ENCODE measurements at places on chromosomes 16 and 17.

DNA sequence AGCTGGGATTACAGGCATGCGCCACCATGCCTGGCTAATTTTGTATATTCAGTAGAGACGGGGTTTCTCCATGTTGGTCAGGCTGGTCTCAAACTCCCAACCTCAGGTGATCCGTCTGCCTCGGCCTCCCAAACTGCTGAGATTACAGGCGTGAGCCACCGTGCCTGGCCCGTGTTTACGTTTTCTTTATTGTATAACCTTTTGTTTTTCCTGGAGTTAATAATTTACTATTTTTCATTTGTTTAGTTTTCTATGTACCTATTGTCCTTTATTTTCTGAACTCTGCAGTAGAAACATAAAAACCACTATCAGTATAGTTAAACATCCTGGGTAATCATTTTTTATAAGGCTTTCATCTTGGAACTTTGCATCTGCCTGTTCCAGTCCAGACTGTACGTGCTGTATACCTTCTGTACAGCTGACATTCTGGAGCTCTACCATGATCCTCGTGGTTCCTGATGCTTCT lies 73.6 kb downstream of the PPM1E start:
- no peak for DNase-seq

- DNase-seq = no peak
These were observed 347.3 kb downstream of the NPIPA8 start for GRCh38 chr16:17989255-17989654.

DNA sequence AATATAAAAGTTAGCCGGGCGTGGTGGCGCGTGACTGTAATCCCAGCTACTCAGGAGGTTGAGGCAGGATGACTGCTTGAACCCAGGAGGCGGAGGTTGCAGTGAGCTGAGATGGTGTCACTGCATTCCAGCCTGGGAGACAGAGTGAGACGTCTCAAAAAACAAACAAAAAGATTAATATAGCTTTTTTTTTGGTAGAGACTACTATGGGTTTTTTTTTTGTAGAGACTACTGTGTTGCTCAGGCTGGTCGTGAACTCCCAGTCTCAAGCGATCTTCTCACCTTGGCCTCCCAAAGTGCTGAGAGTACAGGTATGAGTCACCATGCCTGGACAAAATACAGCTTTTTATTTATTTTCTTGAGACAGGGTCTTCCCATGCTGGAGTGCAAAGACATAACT lies 20.2 kb downstream of the ZNRF1 start:
- no peak for DNase-seq

GRCh38 chr17:82915010-82915756 lies 75.4 kb upstream of the ZNF750 start:
- no peak for DNase-seq

- no peak for DNase-seq
These were observed 573 bp upstream of the CDK10 start for GRCh38 chr16:89685916-89686315.

GRCh38 chr17:3762922-3763776 lies 37.8 kb downstream of the ITGAE start:
- no peak for DNase-seq

DNA sequence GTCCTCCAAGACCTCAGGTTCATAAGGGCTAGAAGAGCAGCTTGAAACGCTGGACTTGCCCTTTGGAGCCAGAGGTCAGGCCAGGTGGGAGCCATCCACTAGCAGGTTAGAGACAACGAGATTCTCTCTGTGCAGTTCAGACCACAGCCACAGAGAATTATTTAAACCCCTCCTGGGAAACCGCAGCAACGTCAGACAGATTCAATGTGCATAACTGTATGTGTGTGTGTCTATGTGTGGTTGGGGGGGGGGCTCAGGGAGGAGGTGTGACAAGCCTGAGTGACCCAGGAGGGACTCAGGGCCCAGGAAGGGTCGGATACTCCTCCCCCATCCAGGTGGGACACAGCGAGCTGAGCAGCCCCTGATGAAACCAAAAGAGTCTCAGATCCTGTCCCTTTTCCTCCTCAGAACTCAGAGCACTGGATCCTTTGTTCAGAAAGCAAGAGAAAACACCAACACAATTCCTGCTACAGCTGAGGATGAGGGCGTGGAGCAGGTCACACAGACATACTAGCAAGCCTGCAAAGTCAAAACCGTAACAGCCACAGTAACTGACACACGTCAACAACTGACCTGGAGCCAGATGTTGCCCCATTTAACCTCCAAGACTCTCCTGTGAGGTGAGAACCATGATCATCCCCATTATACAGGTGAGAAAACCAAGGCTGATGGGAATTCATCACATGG lies 66.8 kb downstream of the XYLT1 start:
- DNase-seq = no peak

GRCh38 chr16:54341892-54342776 lies 55.5 kb upstream of the IRX3 start:
- no peak for DNase-seq

DNA sequence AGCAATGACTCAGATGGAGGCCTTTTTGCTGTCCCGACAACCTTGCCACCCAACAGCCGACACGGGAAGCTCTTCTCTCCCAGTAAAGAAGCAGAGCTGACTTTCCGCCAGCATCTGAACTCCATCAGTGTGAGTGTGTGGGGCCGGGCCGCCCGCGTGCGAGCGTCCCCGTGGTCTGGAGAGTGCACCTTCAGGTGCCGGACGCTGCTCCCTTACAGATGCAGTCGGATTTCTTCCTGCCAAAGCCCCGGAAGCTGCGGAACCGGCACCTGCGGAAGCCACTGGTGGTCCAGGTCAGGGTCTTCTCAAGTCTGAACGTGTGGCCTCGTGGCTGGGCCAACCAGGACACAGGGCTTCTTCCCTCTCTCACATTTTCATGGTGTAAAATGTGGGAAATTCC lies 15.5 kb upstream of the JPT2 start:
- DNase-seq = no peak

- DNase-seq = peak; percentile 50
These were observed 108.4 kb downstream of the OR1D5 start for GRCh38 chr17:2954898-2955445.

DNA sequence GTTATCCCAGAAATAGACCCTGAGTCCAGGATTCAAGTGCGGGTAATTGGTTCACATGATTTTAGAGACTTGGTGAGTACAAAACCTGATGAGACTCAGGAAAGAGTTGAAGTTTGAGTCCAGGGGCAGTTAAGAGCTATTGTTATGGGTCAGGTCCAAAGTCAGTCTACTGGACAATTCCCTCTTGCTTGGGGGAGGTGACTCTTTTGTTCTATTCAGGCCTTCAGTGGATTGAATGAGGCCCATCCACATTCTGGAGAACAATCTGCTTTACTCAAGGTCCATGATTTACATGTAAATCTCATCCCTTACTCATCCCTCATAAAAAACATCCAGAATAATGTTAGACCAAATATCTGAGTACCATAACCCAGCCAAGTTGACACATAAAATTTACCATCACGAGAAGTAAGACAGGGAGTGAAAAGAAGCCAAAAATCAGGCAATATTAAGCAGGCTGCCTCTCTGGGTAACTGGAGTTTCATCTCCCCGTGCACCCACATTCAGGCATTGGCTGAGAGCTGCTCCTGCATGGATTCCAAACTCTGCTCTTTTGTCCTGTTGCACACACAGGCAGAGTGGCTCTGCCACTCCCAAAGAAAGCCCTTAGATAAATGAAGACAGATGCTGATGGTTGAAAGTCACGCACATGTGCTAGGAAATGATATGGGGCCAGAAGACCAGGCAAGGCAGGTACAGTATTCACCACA lies 156.0 kb upstream of the SALL1 start:
- no peak for DNase-seq

GRCh38 chr17:57902800-57903759 lies 52.1 kb downstream of the CUEDC1 start:
- no peak for DNase-seq

GRCh38 chr16:27681681-27682080 lies 131.7 kb downstream of the KATNIP start:
- no peak for DNase-seq

DNA sequence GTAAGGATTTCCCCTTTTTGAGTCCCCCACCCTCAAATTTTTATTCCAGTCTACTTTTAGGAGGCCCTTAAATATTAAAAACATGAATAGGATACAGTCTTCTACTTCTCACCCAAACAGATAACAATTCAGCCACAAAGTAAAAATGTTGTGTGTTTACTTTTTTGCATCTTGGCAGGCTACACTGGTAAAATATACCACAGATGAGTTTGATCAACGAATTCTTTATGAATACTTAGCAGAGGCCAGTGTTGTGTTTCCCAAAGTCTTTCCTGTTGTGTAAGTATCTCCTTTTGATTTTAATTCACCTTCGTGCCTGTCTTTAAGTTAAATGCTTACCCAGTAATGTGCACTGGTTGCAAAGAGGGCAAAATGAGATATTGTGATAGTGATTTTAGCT lies 34.4 kb upstream of the RAB11FIP4 start:
- no peak for DNase-seq

- DNase-seq = no peak
These were observed 17.6 kb upstream of the PHF12 start for GRCh38 chr17:28968914-28969295.

DNA sequence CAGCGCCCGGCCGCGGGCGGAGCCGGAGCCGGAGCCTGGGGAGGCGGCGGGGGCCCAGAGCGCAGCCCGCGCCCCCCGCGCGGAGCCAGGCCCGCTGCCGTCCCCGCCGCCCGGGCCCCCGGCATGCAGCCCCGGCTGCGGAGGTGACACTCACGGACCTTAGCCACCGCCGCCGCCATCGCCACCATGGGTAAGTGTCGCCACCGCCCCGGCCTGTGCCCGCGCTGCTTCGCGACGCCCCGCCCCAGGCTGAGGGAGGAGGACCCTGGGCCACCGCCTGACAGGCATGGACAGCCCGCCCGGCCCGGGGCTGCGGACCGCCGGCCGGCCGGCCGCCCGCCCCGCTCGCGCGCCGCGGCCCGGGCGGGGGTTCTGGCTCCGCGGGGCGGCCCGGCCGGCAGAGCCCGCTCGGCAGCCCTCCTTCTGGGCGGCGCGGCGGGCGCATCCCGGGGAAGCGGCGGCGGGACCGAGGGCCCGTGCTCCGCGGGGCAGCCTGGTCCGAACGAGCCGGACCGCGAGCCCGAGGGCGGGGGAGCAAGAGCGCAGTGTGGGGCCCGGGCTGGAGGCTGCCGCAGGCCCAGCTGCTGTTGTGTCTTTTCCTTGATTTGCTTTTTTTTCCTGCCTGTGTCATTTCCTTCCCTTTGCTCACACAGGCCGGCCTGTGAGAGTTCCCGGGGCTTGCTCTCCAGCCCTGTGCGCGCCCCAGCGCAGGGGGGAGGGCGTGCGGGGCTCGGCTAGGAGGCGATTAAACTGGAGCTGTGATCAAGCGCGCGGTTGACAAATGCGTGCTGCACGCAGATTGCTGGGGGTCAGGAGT lies 565 bp downstream of the MAP3K3 start:
- DNase-seq = peak; percentile 83

- no peak for DNase-seq
These were observed 5.7 kb upstream of the LPO start for GRCh38 chr17:58232707-58233156.

DNA sequence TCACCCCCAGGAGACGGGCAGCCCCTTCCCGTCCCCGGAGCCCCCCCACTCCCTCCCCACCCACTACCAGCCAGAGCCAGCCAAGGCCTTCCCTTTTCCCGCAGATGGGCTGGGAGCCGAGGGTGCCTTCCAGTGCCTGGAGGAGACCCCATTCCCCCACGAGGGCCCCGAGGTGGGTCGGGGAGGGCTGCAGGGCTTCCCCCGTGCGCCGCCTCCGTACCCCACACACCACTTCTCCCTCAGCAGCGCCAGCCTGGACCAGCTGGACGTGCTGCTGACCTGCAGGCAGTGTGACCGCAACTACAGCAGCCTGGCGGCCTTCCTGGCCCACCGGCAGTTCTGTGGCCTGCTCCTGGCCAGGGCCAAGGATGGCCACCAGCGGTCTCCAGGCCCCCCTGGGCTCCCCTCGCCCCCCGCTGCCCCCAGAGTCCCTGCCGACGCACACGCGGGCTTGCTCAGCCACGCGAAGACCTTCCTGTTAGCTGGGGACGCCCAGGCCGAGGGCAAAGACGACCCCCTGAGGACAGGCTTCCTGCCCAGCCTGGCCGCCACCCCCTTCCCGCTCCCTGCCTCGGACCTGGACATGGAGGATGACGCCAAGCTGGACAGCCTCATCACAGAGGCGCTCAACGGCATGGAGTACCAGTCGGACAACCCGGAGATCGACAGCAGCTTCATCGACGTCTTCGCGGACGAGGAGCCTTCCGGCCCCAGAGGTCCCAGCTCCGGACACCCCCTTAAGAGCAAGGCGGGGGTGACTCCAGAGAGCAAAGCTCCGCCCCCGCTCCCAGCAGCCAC lies 23.5 kb upstream of the ZFPM1 start:
- DNase-seq = no peak

GRCh38 chr17:19958023-19958422 lies 19.6 kb downstream of the AKAP10 start:
- no peak for DNase-seq

GRCh38 chr16:12874186-12874585 lies 27.2 kb upstream of the SHISA9 start:
- no peak for DNase-seq

DNA sequence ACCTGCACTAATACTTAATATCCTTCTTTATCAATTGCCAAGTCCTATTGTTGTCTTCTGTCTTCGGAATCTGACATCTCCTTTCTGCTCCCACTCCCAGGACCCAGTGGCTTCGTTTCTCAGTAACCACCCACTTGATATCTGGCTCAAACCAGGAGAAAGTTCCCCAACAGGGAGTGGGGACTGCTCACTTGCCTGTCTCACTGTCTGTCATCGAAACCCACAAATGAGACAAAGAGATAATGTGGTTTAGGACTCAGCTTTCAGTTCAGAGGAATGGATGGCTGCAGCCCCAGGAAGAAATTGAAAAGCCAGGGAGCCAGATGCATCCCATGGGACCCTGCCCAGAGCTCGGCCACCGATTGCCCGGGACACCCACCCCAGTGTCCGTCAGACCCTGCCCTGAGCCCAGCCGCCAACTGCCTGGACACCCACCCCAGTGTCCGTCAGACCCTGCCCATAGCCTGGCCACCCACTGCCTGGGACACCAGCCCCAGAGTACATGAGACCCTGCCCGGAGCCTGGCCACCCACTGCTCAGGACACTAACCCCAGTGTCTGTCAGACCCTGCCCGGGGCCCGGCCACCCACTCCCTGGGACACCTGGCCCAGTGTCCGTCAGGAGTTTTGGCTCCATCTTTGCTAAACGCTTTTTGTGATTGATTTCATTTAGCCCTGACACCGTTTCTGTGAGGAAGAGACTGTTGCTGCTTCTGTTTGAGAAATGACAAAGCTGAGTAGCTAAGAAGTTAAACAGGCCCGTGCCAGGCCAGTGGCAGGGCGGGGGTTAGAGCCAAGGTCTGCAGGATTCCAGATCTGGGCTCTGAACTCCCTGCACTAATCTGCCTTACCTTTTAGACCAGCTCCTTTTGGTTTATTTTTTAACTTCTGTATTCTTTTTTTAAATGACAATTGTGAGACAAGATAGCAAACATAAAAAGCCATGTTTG lies 251.4 kb downstream of the PHKB start:
- no peak for DNase-seq
